ENCODE measurements at places on chromosomes 1 and 21.

GRCh38 chr21:32876426-32876825, 104.9 kb upstream of the PAXBP1 start:
- DNase-seq, result no peak

DNA sequence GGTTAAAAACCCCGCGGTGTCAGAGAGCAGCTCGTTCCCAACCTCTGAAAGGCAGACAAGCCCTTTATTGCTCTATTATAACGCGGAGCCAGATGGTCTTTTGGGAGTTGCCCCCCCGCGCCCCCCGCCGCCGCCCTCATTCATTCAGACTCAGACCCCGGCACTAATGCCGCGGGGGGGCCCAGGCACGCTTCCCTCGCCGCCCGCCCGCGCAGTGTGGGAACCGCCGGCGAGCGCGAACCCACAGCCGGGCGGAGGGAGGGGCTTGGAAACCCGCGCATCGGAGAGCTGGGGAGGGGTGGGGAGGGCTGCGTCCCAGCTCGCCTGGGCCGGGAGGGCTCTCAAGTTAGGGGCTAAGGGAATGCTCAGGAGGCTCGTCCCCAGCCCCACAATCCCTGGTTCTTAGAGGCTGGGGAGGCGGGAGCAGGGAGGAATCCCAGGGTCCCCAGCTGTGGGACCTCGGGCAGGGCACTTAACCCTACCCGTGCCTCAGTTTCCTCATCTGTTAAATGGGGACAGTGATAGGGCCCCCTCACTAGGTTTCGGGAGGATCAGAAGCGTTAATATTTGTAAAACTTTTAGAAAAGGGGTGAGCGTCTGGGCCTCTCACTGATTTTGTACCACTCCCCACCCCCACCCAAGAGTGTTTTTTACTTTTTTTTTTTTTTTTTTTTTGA, 10.9 kb upstream of the HES5 start:
- no peak for DNase-seq

DNA sequence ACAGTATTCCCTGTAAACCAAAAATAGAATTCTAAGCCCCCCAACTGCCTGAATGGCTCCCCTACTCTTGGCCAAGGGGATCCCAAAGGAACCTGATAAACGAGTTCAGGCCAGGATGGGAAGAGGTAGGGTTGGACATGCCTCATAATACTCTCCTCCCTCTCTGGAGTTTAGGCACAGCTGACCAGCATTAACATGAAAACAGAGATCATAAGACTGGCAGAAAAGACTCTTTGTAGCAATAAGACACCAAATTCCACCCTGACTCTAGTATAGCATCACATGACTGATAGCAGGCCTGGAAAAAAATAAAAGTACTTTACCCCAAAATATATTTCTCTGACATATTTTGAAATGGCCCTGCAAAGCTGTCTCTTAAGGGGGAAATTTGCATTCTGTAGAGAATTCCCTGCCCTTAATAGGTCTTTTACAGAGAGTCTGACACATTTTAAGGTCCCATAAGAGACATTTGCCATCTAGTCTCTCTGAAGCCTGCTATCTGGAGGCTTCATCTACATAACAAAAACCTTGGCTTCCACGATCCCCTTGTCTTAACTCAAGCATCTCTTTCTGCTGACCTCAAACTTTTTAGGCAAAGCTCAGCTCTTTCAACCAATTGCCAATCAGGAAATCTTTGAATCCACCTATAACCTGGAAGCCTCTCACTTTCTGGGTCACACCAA, 55.9 kb downstream of the SIK1 start:
- no peak for DNase-seq

GRCh38 chr1:215842905-215843304, 275.8 kb downstream of the KCTD3 start:
- DNase-seq, result no peak

DNA sequence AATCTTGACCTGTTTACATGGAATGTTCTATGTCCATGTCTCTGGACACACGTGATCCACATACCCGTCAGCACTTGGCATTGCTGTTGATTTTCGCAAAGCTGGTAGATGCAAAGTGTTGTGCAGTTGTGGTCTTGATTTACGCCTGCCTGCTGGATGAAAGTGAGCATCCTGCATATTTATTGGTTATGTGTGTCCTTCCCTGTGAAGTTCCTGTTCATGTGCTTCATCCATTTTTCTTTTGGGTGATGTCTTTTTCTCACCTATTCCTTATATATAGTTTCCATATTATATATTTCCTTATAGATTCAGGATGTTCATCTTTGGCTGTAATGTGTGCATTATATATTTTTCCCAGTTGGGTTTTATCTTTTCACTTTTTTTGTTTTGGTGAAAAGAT, 6.5 kb downstream of the AGPAT3 start:
- no peak for DNase-seq

- no peak for DNase-seq
Measured at GRCh38 chr1:33050221-33051076, 13.8 kb upstream of the AK2 start.

DNA sequence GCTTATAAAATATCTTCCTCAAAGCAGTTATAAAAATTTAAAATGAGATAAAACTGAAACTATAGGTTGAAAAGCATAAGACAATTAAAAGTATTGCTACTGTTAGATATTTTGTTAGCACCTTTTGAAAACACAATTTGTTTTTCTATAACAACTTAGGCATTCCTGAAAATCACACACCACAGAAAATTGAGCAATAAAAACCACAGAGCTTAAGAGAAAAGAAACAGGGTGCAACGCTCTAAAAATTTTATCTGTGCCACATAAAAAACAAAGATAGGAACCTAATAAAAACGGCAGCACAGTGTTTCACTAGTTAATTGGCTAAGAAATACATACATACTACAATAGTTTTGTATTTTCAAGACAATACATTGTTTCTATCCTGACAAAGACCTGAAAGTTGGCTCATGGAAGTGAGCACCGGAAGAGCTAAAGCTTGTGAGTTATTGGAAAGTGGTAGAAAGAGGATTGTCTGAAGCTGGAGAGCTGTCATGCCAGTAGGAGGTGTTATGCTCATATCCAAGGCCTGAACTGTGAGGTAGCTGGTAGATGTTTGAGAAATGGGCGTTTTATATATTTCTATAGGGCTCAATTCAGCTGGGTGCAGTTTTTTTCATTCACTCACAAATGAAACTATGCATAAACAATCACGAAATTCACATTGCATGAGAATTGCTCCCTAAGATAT, 45.8 kb downstream of the RGS7 start:
- no peak for DNase-seq

DNA sequence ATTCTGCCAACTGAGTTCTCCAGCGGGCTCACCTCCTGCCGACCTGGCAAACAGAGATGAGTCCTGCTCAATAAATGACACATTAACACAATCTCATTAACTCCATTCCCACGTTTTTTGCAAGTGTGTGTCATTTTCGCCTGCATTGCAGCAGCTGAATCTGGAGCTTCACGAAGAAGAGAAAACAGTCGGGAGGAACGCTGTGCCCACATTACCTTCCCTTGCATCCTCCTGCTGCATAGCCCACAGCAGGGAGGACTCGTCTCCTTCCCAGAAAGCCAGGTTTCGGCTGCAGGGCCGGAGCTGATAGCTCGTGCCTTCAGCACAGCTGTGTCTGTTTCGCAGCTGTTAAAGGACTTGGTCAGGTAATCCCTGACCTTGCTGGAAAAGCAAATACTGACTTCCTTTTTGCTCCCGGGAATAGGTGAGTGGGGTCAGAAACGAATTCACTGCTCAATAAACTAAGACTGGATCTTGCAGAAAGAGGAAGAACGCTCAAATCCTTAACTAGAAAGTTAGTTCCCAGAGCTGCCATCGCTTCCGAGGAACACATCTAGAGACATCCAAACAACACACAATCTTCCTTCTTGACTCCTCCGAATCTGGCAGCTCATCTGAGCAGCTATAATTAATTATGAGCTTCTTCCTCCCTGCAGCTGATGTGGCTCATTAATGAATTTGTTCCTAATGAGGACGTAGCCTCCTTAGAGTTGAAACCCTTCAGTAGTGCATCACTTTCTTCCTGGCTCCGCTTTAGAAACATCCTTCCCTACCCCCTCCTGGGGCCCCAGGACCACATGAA, 33.0 kb downstream of the KANK4 start:
- no peak for DNase-seq

DNA sequence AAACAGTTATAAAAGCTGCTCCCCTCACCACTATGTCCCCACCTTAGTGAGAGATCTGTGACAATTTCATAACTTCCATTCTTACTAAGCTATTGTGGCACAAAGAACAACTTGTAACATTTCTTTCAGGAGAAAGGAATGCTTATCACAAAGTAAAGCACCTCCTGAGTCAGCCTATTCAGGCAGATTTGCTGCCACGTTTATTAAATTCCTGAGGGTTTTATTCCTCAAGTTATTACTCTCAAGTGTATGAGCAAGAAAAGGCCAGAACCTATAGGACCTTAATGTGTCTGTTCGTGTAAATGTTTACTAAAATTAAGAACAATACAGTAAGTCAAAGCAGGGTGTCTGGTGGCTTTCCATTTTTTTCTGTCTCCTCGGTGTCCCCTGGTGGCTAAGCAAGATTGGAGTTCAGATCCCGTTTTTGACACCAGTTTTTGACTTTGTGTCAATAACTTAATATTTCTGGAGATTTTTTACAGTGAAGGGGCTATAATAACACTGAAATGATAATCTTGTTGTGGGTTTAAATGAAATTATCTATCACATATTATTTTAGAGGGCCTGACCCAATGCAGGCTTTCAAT, 1539.6 kb downstream of the BRINP3 start:
- DNase-seq, result no peak

DNA sequence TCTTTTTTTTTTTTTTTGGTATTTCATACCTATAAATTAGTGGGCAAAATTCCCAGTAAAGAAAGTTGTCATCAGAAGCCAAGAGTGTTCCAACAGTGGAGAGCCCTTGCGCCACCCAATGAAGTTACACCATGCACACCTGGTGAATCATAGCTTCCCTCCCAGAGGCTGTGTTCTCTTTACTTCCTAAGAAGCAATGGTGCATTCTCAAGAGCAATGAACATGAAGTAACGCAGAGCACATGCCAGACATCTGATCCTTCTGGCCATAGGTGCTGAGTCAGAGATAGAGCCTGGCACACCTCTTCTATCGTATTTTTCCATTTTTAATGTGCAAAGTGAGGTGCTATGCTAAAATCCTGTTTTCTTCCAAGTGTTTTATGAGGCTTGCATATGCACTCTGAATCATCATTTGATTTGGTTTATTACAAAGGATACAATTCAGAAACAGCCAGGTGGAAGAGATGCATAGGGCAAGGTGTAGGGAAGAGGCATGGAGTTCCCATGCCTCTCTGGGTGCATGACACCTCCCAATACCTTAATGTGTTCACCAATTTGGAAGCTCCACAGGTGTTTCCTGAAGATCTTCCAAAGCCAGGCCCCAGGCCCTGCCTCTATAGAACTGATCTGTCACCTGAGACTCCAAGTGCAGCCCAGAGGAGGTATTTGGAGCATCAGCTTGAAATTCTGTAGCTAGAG, 408.0 kb downstream of the SIPA1L2 start:
- DNase-seq, result no peak

DNA sequence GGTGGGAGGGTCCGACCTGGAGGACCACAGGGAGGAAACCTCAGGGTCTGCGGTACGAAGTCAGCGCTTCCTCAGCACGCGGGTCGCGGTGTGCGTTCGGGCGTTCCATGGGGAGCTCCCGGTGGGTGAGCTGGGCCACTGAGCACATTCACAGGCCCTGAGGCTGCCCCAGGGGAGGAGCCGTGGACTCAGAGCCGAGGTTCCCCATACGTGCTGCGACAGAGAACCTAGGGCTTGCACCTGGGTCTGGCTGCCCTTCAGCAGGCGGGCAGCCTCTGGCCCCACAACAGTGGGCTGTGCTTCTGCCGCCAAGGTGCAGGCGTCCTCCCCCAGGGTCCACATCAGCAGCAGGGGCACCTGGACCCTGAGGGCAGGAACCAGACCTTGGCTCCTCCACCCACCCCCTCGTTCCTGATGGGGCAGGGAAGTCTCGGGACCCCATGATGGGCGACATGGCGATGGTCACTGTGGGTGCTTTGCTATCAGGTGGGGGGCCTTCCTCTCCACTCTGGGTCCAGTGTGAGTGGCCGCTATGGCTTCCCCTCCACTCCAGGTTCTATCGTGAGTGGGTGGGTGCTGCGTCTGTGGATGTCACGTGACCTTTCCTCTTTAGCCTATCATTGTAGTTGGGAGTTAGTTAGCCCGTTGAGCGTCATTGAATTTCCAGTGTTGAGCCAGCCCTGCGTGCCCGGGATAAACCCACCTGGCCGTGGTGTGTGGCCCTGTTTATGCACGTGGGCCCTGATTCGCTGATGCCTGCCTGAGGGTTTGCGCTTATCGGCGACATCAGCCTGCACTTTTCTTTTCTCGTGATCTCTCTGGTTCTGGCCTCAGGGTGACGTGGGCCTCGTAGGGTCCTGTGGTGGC, 27.9 kb downstream of the FTCD start:
- peak; percentile 38 for DNase-seq

All from Right ventricle myocardium superior (tissue), 1 donor.